Spleen (tissue), 13 donors: ENCODE measurements at places on chromosomes 4 and X.
A peak's percentile ranks its signal among the peaks of the same experiment; 100 is the strongest.

GRCh38 chrX:74009041-74009440, 294.9 kb upstream of the ZCCHC13 start:
- DNase-seq = no peak

DNA sequence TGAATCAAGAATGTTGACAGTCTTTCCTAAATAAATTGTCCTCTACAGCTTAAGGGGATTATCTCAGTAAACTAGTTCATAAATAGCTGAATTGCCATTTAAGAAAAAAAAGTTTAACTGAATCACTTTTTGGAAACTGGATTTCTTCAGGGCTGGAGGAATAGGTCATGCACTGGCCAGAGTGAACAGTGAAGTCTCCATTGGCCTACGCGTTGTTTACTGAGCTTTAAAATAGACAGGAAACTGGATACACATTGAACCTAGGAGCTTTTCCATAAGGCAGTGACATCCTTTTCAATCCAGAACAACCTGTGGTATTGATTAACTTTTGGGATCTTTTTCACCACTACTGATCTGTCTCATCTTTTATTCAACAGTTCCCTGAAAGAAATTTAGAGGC, 58.0 kb downstream of the COL4A6 start:
- DNase-seq = no peak

- peak; percentile 76 for DNase-seq
These were observed 528 bp upstream of the SNCA start for GRCh38 chr4:89837385-89837992.

- DNase-seq = no peak
These were observed 2305.1 kb downstream of the PCDH7 start for GRCh38 chr4:33025236-33025635.

GRCh38 chrX:13126775-13127174, 82.4 kb upstream of the FAM9C start:
- no peak for DNase-seq

- DNase-seq = peak; percentile 90
These were observed 765 bp downstream of the ENOPH1 start for GRCh38 chr4:82430964-82431745.

DNA sequence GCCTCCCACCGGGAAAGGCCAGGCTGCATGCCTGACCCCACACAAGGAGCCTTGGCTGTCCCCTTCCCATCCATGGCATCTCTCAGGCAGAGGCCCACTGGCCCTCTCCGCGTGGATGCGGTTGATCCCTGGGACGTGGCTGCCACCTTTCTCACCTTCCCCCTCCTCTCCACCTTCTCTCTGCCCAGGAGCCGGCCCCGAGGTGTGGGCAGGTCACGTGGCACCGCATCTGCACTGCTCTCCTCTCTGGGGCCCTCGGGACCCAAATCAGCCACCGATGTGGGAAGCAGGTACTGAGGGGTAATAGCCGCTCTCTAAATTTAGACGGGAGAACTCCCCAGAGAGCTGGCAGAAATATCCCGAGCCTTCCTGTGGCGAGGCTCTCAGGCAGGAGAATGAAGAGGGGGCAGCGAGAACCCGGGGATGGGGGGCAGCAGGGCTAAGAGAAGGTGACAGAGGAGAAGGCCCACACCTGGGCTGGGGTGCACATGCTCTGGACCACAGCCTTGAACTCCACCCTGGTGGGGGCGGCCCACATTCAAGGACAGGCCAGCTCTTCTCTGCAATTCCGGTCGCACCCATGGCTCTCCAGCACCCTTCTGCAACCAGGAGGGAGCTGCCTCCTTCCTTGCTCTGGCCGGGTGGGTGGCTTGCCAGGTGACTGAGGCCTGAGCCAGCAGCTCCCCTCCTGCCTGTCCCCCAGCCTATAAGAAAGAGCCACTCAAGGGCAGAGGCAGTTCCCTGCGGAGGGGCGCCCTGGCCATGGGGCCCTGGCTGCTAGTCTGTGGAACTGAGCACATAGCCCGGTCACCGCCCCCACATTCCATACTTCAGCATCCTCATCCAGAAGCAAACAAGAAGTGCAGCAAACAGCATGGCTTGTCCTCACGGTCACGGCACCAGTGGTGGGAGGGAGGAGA, 9.6 kb upstream of the DUSP9 start:
- DNase-seq = peak; percentile 73

DNA sequence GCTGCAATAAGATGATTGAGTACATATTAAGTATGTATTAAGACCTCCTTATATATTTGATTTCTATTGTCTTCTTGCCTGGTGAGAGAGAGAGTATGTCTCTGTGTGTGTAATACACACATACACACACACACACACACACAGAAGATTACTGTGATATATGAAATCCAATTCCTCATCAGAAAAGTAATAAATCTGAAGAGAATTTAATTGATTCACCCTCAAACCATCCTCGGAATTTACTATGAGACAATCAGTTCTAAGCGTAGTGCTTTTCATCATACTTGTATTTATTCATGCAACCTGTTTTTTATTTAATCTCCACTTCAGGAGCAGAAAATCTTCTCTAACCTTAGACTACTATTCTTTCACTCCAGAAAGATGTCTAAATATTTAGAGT, 62.3 kb upstream of the TLL1 start:
- no peak for DNase-seq

DNA sequence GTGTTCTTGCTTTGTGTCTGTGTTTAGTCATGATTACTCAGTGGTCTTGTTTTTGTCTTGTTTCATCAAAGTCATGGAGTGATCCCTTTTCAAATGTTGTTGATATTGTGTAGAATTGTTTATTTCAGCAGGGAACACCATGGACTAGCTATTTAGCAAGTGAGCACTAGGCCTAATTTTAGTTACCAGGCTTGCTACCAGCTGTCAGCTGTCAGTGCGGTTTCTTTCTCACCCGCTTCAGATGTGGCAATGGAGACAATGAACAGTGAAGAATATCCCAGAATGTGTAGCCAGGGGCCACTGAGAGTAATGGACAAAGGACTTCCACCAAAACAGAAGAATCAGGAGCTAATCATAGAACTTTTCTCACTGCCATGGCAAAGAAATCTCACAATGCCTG, 432.8 kb upstream of the FMR1 start:
- no peak for DNase-seq

GRCh38 chrX:150767475-150768131, 74.4 kb downstream of the MTMR1 start:
- no peak for DNase-seq

GRCh38 chrX:136847874-136848273, 32.7 kb downstream of the RBMX start:
- no peak for DNase-seq

- no peak for DNase-seq
These were observed 38.5 kb downstream of the TMEM156 start for GRCh38 chr4:38993683-38994082.

- DNase-seq = no peak
These were observed 235.7 kb downstream of the NKX6-1 start for GRCh38 chr4:84263415-84263814.

DNA sequence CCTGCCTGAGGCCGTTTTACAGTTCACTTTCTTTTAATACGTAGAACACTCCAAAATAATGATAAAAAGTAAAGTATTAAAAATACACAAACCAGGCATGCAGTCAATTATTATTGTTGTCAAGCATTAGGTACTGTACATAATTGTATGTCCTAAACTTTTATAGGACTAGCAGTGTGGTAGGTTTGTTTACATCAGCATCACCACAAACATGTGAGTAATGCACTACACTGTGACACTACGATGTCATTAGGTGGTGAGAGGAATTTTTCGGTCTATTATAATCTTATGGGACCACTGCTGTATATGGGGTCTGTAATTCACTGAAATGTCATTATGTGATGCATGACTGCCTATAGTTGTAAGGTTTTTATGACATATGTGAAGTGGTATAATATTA, 149.5 kb upstream of the SH3RF1 start:
- DNase-seq = no peak

DNA sequence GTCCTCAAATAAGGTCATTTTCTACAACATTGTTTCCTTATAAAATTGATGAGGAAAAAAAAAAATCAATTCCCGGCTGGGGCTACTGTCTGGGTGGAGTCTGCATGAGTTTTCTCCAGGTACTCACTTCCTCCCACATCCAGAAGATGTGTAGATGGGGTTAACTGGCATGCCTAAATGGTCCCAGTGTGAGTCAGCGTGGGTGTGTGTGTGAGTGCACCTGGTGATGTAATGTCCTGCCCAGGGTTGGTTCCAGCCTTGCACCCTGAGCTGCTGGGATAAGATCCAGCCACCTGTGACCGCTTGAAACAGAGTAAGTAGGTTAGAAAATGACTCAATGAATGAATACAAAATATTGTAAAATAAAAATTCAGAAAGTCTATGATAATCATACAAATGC, 11.1 kb downstream of the USP26 start:
- no peak for DNase-seq

- no peak for DNase-seq
These were observed 21.9 kb downstream of the AP1AR start for GRCh38 chr4:112253382-112254000.

- no peak for DNase-seq
These were observed 436.6 kb downstream of the C4orf33 start for GRCh38 chr4:129532573-129532972.

GRCh38 chr4:20572976-20573375, 127.3 kb upstream of the PACRGL start:
- DNase-seq = no peak

- DNase-seq = no peak
These were observed 654.9 kb upstream of the HTR2C start for GRCh38 chrX:113929004-113929403.

DNA sequence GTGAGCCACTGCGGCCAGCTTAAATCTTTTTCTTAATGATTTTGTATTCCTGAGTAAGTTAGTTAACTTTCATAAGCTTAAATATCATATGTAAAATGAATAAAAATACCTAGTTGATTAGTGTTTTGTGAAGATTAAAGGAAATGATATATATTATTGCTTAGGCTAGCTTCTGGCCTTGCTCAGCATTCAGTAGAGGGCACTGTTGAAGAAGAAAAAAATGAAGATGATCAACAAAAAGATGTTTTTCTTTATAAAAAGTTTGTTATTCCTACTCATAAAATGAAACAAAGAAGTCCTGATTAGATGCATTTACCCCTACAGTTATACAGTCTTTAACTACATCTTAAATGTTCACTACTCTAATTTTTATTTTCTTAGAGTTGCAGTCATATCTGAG, 797.7 kb downstream of the RAPGEF2 start:
- DNase-seq = no peak

- DNase-seq = no peak
These were observed 80.8 kb downstream of the FAM13A start for GRCh38 chr4:88975958-88976774.

DNA sequence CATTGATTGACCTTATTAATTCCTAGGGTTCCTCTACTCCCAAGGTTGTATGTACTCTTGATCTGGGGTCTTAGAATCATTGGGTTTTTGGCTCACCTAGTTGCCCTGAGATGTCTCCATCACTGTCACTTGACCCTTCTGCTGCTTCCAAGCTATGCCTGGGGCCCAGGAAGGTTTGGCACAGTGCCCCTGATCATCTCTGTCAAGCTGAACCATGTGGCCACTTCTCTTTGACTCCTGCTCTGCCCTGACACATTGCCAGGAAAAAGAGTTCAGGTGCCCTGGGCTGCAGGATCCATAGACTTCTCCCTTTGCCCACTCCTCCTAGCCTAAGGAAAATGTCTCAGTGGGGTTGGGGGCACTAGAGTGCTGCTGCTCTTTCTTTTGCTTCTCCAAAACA, 3.9 kb upstream of the CHST7 start:
- DNase-seq = no peak

DNA sequence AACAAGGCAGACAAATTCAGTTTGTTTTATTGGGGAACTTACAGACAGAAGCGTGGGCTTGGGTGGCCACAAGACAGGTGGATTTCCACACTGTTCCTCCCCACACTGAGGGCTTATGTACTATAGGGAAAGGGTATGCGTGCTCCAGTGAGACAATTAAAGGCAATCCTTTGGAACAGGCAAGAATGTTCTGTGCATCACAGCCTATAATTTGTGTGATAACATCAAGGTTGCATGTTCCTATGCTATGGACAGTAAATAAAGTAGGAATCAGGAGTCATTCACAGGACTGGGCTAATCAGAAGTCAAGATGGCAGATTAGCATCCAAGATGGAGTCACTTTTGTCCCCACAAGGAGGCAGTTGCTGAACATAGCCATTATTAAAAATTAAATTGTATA, 84.6 kb upstream of the TRIM2 start:
- no peak for DNase-seq

GRCh38 chr4:2932951-2933565, 30.1 kb downstream of the NOP14 start:
- no peak for DNase-seq

DNA sequence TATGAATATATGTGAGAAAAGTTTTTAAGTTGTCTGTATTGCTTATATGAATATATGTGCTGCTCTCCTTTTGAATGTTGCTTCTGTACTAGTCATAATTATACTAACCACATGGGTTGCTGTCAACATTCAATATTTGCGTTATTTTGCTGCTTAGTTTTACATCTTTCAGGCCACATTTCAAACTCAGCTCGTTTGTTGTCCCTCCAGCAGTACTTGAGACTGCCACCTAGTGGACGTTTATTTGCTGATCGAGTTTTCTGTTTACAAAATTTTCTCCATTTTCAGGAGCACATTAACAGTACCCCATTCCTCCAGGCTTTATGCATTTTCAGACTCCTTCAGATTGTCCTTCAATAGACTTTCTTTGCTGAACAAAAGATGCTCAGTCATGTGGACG, 75.8 kb downstream of the NUDT11 start:
- DNase-seq = no peak

DNA sequence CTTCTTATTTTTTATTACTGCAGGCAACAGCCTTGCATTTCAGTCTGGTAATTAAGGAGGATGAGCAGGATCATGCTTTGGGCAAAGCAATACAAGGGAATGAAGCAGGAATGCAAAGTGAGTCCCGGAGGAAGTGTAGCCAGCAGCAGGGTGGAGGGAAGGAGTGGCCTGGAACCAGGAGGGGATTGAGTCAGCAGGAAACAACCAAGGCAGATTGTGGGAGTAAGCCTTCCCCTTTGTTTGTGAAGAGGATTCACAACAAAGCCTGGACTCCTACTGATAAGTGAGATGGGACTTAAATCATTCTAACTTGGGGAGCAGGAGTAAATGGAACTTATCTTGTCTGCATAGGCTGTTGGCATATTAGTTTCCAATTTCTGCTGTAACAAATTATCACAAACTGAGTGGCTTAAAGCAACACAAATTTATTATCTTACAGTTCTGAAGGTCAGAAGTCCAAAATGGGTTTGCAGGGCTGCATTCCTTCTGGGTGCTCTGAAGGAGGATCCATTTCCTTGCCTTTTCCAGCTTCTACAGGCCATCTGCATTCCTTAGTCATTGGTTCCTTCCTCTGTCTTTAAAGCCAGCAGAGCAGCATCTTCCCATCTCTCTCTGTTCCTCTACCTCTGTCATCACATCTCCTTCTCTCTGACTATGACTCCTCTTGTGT, 93.2 kb upstream of the AP1S2 start:
- DNase-seq = no peak

DNA sequence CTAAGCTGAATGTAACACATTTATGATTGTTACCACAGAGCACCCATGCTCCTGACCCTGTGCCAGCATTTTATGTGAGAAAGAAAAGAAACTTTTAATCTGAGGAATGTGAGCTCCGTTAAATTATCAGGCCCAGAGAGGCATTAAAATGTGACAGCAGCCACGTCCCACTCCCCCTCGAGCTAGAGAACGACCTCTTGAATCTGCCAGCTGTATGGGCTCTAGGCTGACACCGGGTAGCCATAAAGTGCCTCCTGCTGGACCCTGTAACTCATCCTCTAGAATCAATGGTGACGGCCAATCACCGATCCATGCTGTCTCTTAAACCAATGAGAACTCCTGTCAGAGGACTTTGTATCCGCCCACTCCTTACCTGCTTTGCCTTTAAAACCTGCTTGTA, 110.2 kb upstream of the ADRA2C start:
- no peak for DNase-seq

- no peak for DNase-seq
These were observed 589 bp upstream of the NEUROG2 start for GRCh38 chr4:112516471-112517066.
